MV-4-11 (cell line): ENCODE measurements at places on chromosomes 11 and 22.

- no peak for DNase-seq
These were observed 335 bp downstream of the ZNF408 start for GRCh38 chr11:46701078-46701654.

DNA sequence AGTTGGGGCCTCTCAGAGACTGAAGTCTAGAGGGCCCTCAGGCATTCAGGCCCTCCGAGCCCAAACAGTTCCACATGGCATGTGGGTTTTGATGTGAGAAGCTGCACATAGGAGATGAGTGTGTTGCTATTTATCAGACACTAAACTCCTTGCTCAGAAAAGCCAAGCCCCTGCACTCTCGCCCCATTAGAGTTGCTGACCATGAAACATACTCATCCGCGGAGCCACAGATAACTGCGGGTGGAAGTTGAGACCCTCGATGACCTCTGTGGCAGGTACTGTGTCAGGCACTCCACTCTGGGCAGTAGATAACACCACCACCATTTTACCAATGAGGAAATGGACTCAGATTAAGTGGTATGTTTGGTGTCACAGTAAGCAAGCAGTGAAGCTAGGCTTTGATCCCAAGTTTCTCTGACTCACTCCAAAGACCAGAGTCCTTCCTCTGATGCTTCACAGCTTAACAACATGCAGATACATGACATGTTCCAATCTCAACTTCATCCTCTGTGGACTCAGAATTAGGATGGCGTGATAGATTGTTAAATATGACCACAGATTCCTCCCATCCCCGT, 202.1 kb downstream of the ADAMTS15 start:
- DNase-seq, result no peak

DNA sequence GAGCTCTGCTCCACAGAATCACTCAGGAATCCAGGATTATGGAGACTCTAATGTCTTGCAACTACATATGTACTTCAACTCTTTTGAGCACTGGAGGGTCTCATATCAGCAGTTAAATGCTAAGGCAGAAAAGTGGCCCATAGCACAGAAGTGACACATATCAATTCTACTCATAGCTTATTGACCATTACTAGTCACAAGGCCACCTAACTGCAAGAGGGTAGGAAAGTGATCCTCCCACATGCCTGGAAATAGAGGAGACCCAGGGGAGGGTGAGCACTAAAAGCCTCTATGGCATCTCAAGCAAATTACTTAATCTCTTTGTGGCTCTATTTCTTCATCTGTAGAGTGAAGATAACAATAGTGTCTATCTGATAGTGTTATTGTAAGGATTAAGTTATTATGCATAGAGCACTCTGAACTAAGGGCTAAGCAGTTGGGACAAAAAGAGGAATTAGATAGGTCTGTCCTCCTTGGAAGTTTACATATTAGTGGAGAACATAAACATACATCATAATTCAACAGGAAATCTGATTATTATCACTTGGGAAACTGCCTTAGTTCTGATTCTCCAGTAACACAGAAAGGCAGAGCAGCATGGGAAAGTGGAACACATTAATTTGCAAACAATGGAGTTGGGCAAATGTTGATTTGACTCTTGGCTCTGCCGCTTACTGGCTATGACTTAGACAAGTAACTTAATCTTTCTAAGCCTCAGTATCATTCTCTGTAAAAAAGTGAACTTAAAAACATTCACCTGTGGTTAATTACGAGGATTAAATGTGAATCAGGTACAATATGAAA, 25.1 kb upstream of the USP47 start:
- DNase-seq, result no peak

- DNase-seq, result no peak
These were observed 348.2 kb downstream of the GUCY1A2 start for GRCh38 chr11:106670069-106670468.

DNA sequence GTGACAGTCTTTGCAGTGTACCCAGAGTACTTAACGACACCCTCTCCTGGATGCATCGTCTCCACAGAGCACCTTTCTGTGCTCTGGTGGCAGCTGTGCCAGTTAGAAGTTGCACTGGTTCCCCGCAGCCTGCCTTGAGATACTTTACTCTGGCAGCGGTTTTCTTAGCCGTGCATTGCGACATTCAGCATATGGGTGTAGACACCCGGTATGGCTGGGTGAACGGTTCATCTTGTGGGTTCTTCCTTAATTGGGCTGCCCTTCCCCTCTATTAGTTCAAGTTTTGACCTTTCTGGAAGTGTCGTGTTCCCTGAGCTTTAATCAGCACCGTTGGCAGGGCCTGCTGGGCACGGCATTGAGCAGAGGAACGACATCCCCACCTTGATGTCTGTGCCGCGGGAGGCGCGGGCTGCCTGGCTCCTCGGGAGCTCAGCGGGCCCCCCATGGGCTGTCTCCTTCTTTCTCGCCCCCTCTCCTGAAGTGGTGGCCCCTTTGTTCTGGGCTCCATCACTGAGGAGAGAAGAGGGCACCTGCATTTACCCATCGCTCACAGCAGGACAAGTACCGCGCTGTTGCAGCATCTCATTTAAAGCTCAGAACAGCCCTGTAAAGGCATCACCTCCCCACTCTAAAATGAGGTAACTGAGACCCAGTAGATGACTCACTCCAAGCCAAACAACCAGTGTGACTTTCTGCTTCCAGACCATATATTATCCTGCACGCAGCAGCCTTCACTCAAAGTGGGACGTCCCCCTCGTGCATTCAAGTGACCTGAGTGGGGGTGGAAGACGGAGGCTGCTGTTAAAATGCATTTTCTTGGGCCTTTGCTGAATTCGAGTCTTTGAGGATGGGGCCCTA, 13.3 kb downstream of the FAM83F start:
- DNase-seq, result peak; percentile 94

- DNase-seq, result no peak
These were observed 26.7 kb downstream of the TMEM184B start for GRCh38 chr22:38246046-38246658.

GRCh38 chr11:129935723-129936122, 40.3 kb upstream of the NFRKB start:
- no peak for DNase-seq

GRCh38 chr11:35214226-35214770, 75.3 kb downstream of the CD44 start:
- DNase-seq, result no peak

GRCh38 chr11:47127213-47127612, 49.5 kb downstream of the ARFGAP2 start:
- DNase-seq, result no peak

DNA sequence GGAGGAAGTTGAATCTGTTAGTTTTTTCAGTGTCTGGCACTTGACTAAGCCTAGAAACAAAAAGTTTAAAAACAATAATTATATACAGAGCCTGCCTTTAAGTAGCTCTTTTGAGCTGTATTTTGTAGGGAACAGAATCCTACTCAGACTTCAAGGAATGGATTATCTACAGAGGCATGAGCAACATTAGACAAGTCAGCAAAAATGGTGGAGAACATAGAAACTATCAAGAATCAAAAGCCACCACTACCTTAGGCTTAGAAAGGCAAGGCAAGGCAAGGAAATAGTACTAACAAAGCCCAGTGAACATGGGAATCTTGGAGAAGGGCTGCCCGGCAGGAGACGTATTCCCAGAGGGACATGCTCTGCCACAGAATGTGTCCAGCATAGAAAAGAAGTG, 353.6 kb upstream of the FAT3 start:
- no peak for DNase-seq
